ENCODE measurements at places on chromosomes 5 and 9.

DNA sequence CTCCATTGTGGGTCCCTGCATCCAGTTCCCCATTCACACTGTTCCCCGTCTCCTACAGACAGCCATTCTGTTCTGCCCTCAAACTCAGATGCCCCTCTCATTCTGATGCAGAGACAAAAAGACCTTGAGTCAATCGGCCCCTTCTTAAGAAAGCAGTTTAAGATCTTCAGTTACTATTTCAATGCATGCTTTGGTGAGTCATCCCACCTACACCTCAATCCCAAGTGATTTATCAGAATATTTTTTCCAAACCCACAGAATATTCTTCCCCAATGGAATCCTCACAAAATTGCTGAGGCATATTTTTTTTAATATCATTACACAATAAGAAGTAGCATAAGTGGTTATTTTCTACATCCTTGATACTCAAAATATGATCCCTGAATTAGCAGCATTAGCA lies 92.4 kb upstream of the SLC1A1 start:
- no peak for DNase-seq

- no peak for DNase-seq
Observed at GRCh38 chr5:172493002-172493401, 38.7 kb upstream of the SH3PXD2B start.

DNA sequence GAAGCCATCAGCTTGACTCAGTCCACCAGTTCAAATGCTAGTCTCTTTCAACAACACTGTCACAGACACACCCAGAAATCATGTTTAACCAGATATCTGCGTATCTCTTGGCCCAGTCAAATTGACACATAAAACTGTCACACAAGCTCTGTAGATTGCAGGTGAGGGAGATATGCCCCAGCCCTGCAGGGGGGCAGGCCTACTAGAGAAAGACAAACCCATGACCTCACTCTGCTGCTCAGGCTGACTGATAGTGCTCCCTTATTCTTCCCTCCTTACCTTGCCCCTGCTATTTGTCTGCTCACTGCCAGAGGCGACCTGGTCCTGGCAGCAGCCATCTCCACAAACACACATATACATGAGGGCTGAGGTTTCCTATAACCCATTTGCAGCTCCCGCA lies 351.3 kb downstream of the DRD1 start:
- DNase-seq = no peak

GRCh38 chr5:73302797-73303147 lies 129.8 kb downstream of the TMEM174 start:
- DNase-seq = no peak

GRCh38 chr5:108276187-108277050 lies 105.5 kb downstream of the FBXL17 start:
- DNase-seq = no peak

DNA sequence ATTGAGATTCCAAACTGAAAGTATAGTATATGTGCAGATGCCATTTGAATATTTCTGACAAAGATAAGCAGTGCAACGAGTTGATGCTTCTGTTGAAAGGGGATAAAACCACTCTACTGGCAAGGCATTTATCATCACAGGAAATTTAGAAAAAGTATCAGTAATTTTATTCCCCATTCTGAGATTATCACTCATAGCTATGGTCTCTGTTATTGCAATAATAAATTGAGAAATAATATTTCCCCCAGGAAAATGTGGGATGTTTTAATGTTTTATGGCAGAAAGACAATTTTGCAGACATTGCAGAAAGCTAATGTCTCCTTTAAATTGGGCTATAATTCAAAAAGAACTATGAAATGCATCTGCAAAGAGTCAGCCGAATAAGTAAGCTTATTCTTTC lies 1612.7 kb upstream of the ACO1 start:
- no peak for DNase-seq

DNA sequence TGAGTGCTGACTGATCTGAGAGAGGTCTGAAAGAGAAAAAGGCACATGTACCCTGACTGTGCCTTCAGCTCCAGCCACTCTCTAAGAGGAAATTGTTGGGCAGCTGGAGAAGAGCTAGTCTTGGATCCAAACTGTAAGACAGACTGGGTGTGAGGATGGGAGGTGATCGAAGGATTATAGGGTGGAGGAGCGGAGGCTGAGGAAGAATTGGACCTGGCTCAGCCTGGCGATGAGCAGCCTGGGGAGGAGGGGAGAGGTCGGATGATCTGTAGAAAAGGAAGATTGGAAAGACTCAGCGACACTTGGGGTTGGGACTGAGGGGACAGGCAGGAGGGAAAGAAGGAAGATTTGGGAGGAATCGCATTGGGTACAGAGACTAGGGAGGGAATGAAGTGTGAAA lies 98.6 kb upstream of the SLC25A48 start:
- DNase-seq = no peak

DNA sequence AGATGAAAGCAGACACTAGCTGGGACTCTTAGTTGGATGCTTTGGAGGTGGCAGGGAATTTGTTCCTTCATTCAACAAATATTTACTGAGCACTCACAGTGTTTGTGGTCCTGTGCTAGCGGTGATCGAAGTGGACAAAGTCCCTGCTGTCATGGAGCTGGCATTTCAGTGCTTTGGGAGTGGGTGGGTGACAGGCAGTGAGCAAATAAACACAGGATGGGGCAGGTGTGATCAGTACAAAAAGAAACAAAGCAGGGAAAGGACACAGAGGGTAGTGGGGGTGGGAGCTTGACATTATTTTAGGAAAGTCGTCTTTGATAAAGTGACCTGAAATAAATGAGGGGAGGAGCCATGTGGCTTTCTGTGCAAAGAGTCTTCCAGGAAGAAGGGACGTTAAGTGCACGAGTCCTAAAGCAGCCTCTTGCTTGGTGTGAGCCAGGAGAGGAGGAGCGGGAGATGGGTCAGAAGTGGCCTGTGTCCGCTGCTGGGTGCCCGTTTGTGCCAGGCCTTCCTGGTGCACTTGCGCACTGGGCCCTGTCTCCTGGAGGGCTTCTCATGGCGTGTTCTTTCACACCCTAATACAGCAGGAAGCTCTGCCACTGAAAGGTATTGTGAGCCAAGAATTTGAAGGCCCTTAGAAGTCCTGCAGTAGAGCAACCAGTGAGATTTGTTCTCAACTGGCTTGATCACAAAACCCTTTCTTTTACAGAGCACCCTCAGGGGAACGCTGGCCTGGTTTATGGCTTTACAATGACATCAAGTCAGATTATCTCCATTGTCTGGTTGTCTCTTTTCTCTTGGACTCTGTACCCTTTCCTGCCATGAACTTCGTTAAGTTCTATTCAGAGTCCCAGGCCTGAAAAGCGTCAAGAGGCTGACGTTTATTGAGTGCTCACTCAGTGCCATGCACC lies 14.8 kb downstream of the NDST1 start:
- DNase-seq = no peak

DNA sequence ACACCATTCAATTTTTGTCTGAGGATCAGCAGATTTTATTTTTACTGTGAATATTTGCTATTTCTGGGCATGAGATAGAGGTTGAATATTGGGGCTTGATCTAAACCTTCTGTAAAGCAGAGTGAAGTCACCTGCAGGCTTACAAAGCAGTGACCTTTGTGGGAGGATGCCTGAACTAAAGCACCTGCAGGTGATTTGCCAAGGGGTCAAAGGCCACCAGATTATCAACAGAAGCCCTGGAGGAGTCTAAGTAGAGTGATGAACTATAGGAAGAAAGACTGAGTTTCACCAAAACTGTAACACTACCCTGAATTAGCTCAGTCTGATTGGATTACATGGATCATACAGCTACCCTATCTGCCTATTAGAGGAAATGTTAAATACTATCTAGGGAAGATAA lies 144.3 kb upstream of the PRLR start:
- DNase-seq = no peak

DNA sequence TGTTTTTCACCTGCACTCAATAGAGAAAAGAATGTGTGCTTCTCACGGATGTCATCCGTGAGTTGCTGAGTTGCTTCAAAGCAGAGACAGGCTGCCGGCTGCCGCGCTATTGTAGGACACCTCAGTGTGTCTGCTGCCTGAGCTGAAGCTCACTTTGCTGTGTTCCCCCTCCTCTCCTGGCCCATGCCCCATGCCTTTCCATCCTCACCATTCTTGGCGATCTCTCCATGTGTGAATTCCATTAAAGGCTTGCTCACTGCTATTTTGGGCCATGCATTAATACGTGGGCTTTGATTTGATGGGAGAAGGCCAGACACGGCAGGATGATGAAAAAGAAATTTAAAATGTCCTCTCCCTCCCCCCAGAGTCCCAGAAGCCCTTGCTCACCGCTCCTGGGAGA lies 14.5 kb downstream of the ADAM19 start:
- DNase-seq = no peak

GRCh38 chr9:89591274-89592212 lies 13.3 kb upstream of the GADD45G start:
- DNase-seq = peak; percentile 48

GRCh38 chr5:128825826-128826225 lies 139.5 kb upstream of the SLC27A6 start:
- no peak for DNase-seq

GRCh38 chr9:36812556-36812955 lies 221.5 kb downstream of the PAX5 start:
- DNase-seq = no peak

DNA sequence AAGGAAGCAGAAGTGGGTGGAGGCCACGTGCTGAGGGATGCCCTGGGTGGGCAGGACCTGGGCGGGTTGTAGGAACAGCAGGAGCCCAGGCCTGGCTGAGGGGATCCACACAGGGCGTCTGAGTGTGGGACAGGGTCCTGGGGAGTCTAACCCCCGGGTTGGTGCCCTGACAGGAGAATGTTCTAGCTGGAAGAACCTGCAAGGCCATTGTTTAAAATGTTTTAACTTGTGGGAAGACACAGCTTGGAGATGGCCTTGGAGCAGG lies 33.9 kb upstream of the SUSD3 start:
- DNase-seq = no peak

- DNase-seq = no peak
Observed at GRCh38 chr5:17666726-17667235, 32.5 kb downstream of the TAF11L14 start.

- no peak for DNase-seq
Observed at GRCh38 chr5:133707629-133708028, 95.3 kb upstream of the FSTL4 start.

DNA sequence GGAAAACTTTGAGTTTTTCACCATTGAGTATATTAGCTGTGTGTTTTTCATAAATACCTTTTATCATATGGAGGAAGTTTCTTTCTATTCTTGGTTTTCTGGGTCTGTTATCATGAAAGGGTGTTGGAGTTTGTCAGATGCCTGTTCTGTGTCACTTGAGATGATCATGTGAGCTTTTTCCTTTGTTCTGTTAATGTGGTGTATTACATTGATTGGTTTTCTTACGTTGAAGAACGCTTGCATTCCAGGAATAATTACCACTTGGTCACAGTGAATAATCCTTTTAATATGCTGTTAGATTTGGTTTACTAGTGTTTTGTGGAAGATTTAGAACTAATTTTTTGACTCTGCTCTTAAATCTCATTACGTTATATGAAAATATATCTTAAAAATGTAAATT lies 7.8 kb downstream of the PLEKHG4B start:
- no peak for DNase-seq

DNA sequence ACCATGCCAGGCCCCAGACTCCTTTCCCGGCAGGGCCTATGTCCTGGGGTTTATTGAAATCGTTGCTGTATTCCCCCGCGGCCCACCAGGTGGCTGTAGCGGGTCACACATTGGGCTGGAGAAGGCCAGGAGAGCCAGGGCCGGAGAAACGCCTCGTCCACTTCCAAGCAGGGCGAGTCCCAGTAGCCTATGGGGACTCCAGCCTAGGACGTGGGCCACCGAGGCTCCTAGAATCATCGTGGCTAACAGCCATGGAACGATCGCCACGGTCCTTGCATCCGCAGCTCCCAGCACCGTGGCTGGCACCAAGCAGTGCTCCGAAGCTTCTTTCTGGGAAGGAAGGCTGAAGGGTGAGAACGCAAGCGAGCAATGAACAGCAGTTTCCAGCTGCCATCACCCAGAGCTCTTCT lies 87.7 kb downstream of the ENTREP1 start:
- peak; percentile 80 for DNase-seq

DNA sequence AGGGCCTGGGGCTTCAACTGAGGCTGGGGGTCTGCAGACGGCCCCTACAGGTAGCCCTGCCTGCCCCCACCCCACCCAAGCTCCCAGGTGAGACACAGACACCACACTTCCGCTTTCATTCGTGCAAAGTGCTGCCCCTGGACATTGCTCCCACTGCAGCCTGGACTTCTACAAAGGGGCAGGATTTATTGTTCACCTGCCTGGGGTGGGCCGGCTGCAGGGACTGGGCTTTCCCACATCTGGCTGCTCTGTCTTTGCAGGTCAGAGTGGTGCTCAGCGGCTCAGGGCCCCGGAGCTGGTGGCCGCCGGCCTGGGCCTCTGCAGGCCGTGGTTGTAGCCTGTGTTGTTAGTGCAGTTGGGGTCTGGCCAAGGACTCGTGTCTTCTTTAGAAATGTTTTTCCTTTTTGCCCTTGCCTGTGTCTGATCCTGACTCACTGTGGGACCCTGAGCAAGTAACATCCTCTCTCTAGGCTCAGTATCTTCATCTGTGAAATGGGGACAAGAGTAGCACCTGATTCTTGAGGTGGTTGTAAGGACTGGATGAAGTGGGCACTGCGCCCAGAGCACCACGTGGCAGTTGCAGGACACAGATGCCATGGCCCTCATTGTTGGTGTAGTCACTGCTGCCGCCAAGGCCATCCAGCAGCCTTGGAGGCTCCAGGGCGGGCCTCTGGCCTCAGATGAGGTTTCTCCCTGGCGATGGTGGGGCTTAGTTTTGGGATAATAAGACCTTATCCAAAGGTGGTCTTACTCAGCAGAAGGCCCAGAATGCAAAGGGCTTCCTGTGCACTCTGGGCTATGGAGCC lies 143.9 kb downstream of the CACNA1B start:
- DNase-seq = no peak

- DNase-seq = peak; percentile 43
Observed at GRCh38 chr9:69218166-69218565, 44.1 kb downstream of the TJP2 start.

DNA sequence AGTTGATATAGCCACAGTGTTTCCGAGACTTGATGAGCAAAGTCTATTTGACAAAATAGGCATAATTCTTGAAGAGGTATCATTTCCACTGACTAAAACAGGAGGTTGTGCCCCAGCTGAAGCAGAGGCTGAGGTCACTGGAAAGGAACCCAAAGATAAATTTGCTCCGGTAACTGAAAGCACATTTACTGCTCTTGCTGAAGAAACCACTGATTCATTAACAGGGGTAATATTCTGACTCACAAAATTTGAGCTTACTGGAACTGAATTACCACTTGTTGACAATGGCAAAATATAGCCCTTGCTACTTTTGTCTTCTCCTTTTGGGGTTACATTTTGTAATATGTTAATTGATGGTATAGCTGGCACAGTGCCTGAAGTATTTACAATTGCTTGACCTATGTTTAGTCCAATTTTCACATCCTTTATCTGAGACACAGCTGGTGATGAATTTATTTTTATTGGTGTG lies 30.2 kb downstream of the MLANA start:
- DNase-seq = no peak

- peak; percentile 32 for DNase-seq
Observed at GRCh38 chr5:160097991-160098390, 21.3 kb downstream of the PWWP2A start.

DNA sequence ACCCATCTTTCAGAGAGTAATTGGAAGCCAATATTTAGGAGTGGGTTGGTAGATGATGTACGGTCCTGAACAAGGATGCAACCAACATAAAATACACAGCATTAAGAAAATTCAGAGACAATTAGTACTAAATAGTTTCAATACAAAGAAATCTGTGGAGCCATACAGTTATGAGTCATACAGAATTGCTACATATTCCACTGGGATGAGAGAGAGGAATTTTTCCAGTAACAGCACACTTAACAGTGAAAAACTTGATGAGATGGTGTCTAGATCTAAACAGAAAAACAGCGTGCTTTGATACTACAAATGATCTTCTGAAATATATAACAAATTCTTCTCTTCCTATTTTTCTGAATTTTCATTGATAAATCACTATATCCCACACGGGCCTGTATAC lies 1999.3 kb upstream of the CDH9 start:
- DNase-seq = no peak
